ENCODE measurements at places on chromosomes 7 and 10. TPM values are rescaled to one million over a fixed set of nuclear protein-coding genes. Genes with fewer than 3 reads are reported as not detected.

DNA sequence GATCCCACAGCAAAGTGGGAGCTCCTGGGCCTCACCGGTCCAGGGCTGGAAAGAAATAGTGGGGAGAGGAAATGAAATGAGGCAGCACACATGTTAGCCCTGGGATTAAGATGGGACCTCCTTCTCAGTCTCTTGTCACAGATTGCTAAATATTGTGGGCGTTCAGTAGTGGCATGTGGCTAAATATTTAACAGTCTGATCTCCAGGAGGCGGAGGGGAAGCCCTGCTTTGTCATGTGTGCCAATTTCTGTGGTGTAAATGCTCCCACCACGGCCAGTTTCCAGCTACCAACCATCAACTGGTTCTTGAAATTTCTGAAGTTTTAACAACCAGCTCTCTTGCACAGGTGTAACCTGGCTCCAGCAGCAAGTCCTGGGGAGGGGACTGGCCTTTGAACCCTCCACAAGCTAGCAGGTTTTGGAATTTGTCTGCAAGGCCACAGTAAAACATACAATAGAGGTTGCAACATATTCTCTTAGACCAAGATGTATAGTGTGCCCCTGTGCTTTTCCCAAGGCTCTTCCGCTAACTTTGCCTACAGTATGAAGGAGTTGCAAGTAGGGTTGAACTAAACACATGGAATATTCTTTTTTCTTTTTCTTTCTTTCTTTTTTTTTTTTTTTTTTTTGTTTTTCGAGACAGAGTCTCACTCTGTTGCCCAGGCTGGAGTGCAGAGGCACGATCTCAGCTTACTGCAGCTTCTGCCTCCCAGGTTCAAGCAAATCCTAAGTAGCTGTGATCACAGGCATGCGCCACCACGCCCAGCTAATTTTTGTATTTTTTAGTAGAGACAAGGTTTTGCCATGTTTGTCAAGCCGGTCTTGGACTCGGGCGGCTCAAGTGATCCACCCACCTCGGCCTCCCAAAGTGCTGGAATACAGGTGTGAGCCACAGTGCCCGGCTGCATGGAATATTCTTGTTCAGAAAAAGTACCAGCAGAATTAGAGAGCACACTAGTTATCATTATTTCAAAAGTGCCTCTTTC is 103.1 kb upstream of the PCBD1 start:
- H3K4me1 ChIP-seq = no peaks in the 10 kb centered on the region
- no peaks in the 10 kb centered on the region for H3K27me3 ChIP-seq
- H3K36me3 ChIP-seq = no peaks in the 10 kb centered on the region
- no peak overlapping the region for H3K4me3 ChIP-seq

DNA sequence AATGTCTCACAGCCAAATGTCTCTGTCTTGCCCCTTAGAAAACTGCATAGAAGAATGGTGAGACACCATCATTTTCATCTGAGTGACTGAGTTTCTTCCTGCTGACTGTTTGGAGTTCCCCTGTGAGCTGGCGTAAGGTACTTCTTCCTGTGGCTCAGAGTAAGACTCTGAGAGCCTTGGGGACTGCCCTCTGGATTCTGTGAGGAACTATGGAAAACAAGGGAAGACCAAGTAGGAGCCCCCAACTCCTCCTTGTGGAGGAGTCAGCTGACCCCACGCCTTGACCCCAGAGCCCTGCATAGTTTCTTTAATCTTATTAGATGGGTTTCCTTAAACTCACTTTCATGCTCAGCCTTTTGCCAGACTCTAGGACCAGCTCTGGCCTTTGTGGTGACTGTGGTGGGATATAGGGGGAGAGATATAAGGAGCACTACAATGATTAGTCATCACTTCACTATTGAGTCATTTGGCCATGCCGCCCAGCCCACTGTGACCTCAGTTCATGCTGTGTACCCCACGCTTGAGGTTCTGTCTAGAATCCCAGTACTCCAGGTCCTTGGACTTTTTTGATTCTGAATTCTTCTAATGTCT is 51.8 kb upstream of the FAM133B start:
- H3K4me3 ChIP-seq = peak overlapping the region; percentile 26
- DNase-seq = peak; percentile 47
- H3K36me3 ChIP-seq = peaks cover 55% of the 10 kb centered on the region
- H3K27ac ChIP-seq = peak overlapping the region; percentile 85

GRCh38 chr10:69710008-69710888 is 80.2 kb downstream of the FAM241B start:
- peaks cover 21% of the 10 kb centered on the region for H3K27me3 ChIP-seq
- H3K4me3 ChIP-seq = no peak overlapping the region
- DNase-seq = no peak
- H3K36me3 ChIP-seq = no peaks in the 10 kb centered on the region
- H3K27ac ChIP-seq = no peak overlapping the region

DNA sequence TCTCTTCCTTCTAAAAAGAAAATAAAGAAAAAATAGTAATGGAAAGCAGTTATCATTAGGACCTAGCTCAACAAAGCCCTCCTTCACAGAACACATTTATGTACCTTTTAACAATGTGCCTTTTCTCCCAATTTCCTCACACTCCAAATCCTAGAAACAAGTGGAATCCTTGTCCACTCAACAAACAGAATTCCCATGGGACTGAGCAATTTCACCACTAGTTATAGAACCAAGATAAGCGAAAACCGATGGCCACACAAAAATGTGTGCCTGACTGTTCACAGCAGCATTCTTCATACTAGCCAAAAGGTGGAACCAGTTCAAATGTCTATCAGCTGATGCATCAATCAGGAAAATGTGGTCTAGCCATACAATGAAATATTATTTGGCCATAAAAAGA is 17.3 kb downstream of the DCLRE1C start:
- H3K4me1 ChIP-seq = peaks cover 7% of the 10 kb centered on the region
- no peak for DNase-seq
- no peak overlapping the region for H3K27ac ChIP-seq
- H3K4me3 ChIP-seq = no peak overlapping the region
- no peaks in the 10 kb centered on the region for H3K27me3 ChIP-seq

DNA sequence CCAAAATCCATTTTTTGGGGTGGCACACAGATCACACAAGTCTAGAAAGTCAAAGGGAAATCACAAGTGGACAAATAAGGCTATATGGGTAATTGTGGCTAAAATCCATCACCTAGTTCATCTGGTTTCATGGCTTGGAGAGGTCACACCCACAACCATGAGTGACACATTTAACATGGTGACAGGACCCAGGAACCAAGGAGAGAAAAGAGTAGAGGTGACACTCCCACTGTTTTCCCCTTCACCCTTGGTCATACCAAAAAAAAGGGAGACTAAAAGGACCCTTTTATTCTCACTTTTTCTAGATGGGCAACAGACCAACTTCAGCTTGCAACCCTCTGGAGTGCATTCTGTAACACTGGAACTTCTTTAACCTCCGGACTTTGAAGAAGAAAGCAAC is 46.2 kb upstream of the ZNF107 start:
- H3K27ac ChIP-seq = no peak overlapping the region
- no peaks in the 10 kb centered on the region for H3K36me3 ChIP-seq
- H3K27me3 ChIP-seq = no peaks in the 10 kb centered on the region
- no peak for DNase-seq

GRCh38 chr10:110534571-110534970 is 32.9 kb upstream of the SMC3 start:
- H3K4me1 ChIP-seq = peaks cover 51% of the 10 kb centered on the region
- peak; percentile 37 for DNase-seq
- H3K27me3 ChIP-seq = peaks cover 3% of the 10 kb centered on the region
- H3K36me3 ChIP-seq = no peaks in the 10 kb centered on the region
- H3K27ac ChIP-seq = no peak overlapping the region
- H3K4me3 ChIP-seq = no peak overlapping the region

The ARHGAP22 gene
- not detected for total RNA-seq

The HOXA10 gene
- total RNA-seq = not detected

The AP5Z1 gene
- total RNA-seq = 61.1 TPM

GRCh38 chr7:147584771-147585193 is 1005.8 kb upstream of the C7orf33 start:
- H3K27me3 ChIP-seq = no peaks in the 10 kb centered on the region
- no peaks in the 10 kb centered on the region for H3K4me1 ChIP-seq
- DNase-seq = no peak
- no peaks in the 10 kb centered on the region for H3K36me3 ChIP-seq
- H3K27ac ChIP-seq = no peak overlapping the region

Data from activated CD4-positive, alpha-beta T cell treated with anti-CD3 and anti-CD28 coated beads, Interleukin-2, amount 10 ng/mL, durations not matched to agents 7 days and 5 days (primary cell).